ENCODE measurements at places on chromosomes 1 and 21. TPM values are rescaled to one million over a fixed set of nuclear protein-coding genes. Genes with fewer than 3 reads are reported as not detected.

DNA sequence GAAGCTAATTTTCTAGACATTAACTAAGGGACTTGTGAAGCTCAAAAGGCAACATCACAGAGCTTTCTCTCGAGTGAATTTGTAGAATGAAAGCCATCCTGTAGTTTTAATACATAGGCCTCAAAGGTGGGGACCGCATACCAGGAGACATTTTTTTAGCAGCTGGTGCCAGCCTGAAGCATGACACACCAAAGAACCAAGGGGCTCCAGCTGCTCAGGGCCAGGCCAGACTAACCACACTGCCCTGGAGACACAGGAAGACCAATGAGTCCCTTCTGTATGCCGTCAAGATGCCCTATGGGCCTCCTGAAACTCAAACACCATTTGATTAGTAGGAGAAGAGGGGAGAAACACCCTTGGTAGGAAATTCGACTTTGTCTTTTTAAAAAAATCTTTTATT lies 113.9 kb upstream of the CACNA1E start:
- no peak for DNase-seq

DNA sequence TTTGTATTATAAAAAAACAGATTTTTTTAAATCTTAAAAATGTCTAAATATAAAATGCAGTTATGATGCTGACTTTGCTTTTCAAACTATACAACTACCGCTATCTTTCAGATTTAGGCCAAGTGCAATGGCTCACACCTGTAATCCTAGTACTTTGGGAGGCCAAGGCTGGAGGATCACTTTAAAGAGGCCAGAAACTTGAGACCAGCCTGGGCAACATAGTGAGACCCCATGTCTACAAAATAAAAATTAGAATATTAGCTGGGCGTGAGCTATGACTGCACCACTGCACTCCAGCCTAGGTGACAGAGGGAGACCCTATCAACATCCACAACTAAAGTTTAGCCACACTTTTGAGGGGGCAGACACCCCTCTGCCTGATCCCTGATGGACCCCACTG lies 20.3 kb downstream of the ZBTB17 start:
- DNase-seq = no peak

DNA sequence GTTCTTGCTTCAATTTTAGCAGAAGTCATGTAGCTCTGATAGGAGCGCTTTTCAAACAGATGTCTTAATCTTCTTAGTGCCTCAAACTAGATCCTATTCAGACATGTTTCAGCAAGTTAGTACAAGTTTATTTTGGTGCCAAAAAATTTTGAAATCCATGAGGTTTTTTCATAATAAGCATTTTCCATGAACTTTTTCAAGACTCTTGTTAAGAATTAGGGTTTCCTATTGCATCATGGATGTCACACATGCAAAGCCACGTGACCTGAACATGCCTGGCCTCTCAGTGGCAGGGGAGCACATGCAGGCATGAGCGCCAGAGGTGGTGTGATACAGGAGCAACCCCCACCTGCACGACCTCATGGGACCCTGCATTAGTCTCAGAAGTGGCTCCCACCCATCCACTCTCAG lies 67.6 kb downstream of the POFUT2 start:
- DNase-seq = no peak

DNA sequence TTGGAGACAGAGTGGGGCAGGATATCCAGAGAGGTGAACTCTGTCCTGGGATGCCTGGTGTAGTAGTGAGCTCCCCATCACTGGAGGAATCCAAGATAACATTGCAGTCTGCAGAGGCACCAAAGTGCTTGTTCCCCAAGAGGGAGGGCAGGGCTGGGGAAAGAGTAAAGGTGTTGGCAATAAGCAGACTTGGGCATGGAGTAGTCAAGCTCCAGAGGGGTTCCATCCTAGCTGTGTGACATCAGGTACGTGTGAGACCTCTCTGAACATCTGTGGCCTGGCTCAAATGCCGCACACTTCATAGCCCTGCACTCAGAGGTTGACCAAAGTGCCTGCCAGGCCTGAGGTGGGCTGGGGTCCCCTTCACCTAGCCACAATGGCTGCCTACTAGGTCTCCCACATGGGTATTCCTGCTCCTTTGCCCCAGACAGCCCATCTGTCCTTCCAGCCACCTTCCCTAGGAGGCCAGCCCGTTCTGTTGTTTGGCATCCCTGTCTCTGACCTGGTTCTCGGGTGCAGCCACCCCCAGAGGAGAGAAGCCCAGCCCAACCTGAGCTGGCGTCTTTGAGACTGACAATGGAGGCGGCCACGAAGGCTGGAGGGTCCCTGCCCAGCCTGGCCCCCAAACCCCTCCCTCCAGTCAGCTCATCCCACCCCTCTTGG lies 2.8 kb upstream of the ARF1 start:
- no peak for DNase-seq

DNA sequence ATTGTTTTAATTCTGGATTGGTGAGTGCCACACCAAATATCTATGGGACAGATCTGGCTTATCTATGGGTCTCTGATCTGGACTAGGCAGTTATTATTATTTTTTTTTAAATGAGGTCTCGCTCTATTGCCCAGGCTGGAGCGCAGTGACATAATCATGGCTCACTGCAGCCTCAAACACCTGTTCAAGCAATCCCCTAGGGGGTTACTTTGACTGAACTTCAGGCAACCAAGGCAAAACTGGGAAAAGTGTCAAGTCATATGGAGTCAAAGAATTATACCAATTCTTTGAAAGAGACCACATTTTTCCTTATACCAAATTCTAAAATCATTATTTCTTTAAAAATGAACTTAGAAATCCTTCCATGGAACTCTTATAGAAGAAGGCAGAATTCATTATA lies 129.1 kb upstream of the HOOK1 start:
- DNase-seq = no peak

DNA sequence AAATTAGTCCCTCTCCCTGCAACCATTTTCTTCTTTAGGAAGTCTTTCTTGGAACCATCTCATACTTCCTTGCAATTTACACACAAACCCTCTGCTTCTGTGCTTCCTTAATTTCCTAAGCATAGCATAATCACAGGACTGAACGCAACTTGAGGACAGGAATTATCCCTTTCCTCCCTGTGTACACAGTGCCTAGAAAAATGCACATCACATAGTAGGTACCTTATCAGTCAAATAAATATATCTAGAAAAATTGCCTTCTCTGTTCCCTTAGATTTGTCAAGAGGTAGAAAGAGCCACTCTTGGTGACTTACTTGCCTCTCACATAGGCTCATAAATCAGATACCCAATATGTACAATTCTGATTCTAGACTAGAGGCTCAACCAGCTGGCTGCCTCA lies 4.9 kb downstream of the ASPM start:
- DNase-seq = no peak

DNA sequence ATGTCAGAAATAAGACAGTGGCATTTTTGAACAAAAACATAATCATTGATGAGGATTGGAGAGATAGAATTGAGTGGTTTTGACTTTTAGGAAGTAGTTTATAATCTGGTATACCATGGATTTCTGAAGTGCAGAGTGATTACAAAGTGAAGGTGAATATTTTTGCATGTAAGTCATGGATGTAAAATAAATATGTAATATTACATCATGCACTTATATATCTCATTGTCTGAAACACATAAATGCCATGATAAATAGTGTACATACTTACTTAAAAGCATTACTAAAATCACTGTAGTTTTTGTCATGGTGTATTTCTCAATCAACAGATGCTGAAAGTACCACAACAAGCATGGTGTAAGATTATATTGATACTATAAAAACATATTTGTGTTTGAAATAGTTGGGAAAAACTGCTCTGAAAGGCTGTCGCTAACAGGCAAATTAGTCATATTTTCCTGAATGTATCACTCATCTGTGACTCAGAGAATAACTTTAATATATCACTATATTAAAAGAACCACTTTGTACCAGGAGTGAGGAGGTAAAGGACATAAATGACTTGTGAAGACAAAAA lies 24.8 kb upstream of the RGS18 start:
- no peak for DNase-seq

- no peak for DNase-seq
Measured at GRCh38 chr1:44839576-44839975, 3.5 kb downstream of the PTCH2 start.

GRCh38 chr21:45362077-45362747 lies 42.8 kb upstream of the COL18A1 start:
- no peak for DNase-seq

GRCh38 chr1:203271018-203271743 lies 34.1 kb upstream of the BTG2 start:
- DNase-seq = peak; percentile 70

DNA sequence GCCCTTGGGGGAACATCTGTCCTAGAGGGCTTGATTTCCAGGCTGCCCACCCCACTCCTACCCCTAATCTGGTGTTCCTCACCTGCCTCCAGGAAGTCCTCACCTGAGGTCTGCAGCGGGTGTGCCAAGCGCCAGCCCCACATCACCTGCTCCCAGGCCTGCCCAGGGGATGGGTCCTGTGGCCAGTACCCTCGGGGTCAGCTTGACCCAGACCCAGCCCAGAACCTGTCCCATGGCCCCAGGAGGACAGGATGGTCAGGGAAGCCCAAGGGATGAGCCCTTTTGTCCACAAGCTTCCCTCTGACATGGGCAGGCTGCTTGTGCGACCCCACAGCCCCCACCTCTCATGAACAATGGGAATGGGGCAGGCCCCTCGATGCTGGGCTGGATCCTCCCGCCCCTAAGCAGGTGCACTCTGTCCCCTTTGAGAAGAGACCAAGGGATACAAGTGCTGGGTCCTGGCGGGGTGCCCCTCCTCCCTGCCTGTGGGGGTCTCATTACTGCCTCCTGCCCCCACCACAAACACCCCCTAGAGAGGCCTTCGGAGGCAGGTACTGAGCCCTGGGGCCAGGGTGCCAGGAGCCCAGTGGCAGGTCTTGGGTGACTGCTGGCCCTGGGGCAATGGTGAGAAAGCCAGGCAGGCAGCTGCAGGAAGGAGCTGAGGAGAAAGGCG lies 3.2 kb downstream of the MIB2 start:
- no peak for DNase-seq

- DNase-seq = no peak
Measured at GRCh38 chr1:205239078-205239477, 11.3 kb downstream of the TMCC2 start.

DNA sequence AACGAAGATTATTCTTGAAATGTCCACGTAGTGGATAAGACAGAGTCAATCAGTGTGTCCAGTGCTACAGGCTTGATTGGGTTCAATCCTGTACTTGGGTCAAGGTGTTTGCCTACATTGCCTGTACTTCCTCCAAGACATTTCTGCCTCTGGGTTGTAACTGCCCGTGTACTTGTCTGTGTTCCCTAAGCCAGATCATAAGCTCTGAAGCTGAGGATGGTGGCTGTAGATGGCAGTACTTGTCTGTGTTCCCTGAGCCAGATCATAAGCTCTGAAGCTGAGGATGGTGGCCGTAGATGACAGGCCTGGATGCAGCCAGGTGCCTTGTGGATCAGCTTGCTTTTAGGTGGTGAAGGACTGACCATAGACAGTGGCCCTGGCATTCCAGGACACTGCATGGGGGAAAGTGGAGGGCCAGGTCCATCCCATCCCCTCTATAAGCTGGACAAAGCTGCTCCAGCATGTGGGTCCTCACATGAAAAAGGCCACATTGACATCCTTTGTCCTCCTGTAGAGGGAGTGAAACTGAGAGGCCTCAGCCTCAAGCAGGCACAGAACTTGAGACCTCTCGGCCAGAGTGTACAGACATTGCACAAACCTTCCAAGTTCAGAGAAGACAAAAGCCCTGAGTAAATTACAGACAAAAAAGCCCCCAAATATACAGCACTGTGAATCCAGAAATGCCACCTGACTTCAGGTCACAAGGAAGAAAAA lies 2.0 kb upstream of the SRM start:
- DNase-seq = no peak

The TTC3 gene
- total RNA-seq = 39.5 TPM

The NCAM2 gene
- 0.69 TPM for total RNA-seq

The MAPKAPK2 gene
- 115 TPM for total RNA-seq

Data from gastrocnemius medialis (tissue), 4 donors.